NCI-H2029 treated with DMSO at 0.1 percent for 48 hours (cell line): ENCODE measurements at places on chromosomes 12 and 14.
A peak's percentile ranks its signal among the peaks of the same experiment; 100 is the strongest.

DNA sequence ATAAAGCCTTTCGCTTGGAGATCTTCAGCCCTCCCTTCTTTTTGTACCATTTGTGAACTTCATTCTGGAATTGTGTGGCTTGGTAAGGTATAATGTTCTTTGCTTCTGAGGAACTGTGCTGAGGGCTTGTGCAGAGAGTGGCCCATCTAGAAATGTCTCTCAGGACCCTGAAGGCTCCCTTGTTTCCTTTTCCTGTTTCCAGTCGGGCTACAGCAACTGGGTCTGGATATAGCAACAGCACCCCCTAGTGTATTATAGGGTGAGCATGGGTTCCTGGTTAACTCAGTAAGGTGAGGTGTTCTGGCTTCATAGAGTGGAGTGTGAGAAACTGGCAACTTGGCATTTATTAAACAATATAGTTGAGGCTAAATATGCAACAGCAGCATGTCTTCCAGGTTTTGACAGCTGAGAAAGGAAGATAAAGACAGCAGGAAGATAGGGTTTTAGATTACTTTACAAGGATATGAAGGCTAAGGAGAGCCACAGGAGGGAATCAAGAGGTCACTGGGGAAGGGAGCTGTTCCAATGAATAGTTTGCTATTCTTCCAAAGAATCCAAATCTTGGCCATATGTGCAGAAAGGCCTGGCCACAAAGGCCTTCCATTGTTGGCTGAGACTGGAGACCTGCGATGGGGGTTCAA, 49.1 kb upstream of the RNU6-8 start:
- DNase-seq, result peak; percentile 100

- no peak for DNase-seq
These were observed 345.9 kb downstream of the BCL11B start for GRCh38 chr14:98926146-98926545.

GRCh38 chr12:55721601-55722213, 1.5 kb downstream of the RDH5 start:
- DNase-seq, result no peak

DNA sequence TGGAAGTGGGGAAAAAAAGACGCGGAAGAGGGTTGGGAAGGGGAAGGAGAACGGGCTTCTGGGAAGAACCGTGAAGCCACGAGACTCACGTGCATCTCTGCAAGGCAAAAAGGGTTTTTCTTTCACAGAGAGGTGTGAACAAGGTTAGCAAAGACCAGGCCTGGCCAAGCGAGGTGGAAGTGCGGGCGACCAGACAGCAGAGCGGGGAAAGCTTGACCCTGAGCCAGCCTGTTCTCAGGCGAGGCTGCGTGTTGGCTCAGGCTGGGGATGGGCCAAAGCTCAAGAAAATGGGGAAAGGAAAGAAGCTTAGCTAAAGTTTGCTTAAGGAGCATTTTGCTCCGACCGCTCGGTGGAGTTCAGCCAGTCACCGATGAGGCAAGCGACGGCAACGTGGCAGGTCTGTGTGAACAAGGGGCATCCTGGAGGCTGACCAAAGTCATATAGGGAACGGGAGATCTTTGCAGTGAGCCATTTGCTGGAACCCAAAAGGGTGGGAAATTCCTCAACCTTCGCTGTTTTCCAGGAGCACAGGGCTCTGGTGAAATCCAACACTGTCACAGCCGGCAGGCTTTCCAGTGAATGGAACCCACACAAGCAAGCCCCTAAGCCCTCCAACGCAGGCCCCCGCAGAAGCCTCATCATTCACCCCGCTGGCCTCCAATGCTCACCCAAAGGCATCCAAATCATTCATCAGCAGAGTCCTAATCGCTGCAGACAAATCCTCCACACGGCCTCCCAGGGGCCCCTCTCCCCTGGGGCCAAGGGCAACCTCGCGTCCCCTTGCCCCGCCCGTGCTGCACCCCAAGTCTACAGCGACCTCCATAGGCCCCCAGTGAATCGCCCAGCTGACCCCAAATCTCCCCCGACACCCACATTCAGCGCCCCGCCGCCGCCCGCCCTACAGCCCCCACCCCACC, 754 bp downstream of the ZNF605 start:
- no peak for DNase-seq

DNA sequence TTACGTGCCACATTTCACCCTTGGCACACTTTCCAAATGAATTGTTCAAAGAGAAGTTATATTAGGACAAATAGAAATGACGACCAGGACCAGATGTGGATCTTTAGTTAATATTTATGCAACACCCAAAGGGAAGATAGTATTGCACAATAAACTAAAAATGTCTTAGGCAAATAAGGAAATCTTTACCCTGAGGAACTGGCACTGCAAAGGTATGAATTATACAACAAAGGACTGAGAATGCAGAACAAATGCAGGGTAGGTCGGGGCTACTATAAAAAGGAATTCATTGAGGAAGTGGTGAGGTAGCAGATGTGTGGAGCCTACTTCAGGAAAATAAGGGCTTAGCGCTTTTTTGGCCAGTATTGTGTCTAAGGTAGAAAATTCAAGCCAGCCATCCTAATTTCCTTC, 3.9 kb upstream of the TMTC2 start:
- no peak for DNase-seq

DNA sequence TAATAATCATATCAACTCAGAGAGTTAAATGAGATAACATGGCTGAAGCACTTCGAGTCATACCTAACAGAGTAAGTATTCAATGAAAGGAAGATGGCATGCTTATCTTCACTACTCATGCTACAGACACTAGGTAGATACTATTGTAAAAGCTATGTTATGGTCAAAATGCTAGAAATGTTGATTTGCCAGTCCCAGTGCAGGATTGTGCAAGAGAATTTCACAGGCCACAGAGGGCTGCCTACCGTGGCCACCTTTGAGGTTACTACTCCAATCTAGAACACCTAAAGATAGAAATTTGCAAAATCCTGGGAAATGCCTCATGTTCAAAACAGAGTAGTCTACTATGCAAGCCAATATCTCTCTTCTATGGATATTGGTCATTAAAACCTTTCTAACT, 75.3 kb upstream of the PLEKHG7 start:
- no peak for DNase-seq
